Neural crest cell (in vitro differentiated cells): ENCODE measurements at places on chromosomes 4 and X. TPM values are rescaled to one million over a fixed set of nuclear protein-coding genes. Genes with fewer than 3 reads are reported as not detected.

The MID1 gene
- 47.1 and 48.1 TPM in 2 replicates for total RNA-seq

The MAPK10 gene
- total RNA-seq: 56.9 and 62.2 TPM in 2 replicates

The FSTL5 gene
- total RNA-seq: 6.3 and 7.4 TPM in 2 replicates

The BTC gene
- total RNA-seq: 0.14 TPM in 1 of 2 replicates, not detected in the other

The DRP2 gene
- total RNA-seq: 2.4 and 2.9 TPM in 2 replicates

The SPIN2B gene
- 15.5 and 16.4 TPM in 2 replicates for total RNA-seq

The PROM1 gene
- total RNA-seq: 60.8 and 65.3 TPM in 2 replicates

GRCh38 chr4:125833-126232 lies 1.5 kb downstream of the ZNF718 start:
- DNase-seq: no peak
- H3K4me3 ChIP-seq: peak overlapping the region; percentile 100
- peak overlapping the region; percentile 100 for H3K27ac ChIP-seq
- peaks cover 20% of the 10 kb centered on the region for H3K4me1 ChIP-seq
- peaks cover 11% of the 10 kb centered on the region for H3K27me3 ChIP-seq
- peaks cover 33% of the 10 kb centered on the region for H3K36me3 ChIP-seq

DNA sequence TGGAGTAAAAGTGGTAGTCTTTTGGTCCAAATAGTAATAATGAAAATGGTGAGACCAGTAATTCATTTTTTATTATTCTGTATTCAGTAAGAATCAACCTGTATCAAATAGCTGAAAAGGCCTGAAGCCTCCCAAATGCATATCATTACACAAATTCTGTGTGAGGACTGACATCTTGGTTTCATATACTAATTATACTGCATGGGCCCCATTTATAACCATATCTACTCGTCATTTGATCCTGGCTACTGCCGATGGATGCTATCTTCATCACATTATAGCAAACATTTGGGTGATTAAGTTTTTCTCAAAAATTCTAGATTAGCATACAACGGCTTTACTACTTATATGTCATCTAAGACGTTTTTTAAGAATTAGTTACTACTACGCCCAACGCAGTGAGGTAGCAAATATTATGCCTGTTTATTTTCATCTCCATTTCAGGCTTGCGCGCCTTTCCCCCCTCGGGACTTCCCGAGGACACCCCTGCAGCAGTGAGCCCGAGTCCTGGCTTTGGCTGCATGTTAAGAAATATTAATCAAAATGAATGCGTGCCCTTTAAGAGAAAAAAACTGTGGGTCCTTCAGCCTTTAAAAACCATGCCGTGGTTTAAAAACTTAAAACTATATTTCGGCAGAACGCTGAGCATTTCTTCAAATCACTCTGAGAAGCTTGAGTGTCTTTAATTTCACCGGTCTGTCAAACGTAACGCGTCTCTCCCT lies 814 bp upstream of the MMAA start:
- H3K27me3 ChIP-seq: peaks cover 3% of the 10 kb centered on the region
- no peak for DNase-seq
- peaks cover 9% of the 10 kb centered on the region for H3K36me3 ChIP-seq
- H3K4me3 ChIP-seq: peak overlapping the region; percentile 95

GRCh38 chr4:174672276-174672675 lies 150.0 kb upstream of the HPGD start:
- DNase-seq: no peak
- H3K36me3 ChIP-seq: no peaks in the 10 kb centered on the region
- H3K4me1 ChIP-seq: no peaks in the 10 kb centered on the region
- no peak overlapping the region for H3K4me3 ChIP-seq
- no peak overlapping the region for H3K27ac ChIP-seq

GRCh38 chr4:78603384-78603783 lies 51.8 kb downstream of the ANXA3 start:
- no peak for DNase-seq
- no peak overlapping the region for H3K4me3 ChIP-seq
- H3K36me3 ChIP-seq: no peaks in the 10 kb centered on the region
- H3K4me1 ChIP-seq: no peaks in the 10 kb centered on the region
- no peak overlapping the region for H3K27ac ChIP-seq

GRCh38 chrX:2652106-2652505 lies 39.0 kb upstream of the CD99 start:
- peaks cover 5% of the 10 kb centered on the region for H3K36me3 ChIP-seq
- H3K27ac ChIP-seq: no peak overlapping the region
- H3K4me1 ChIP-seq: peaks cover 4% of the 10 kb centered on the region
- no peak overlapping the region for H3K4me3 ChIP-seq

GRCh38 chr4:6298035-6298434 lies 28.4 kb downstream of the WFS1 start:
- no peak overlapping the region for H3K27ac ChIP-seq
- no peaks in the 10 kb centered on the region for H3K4me1 ChIP-seq
- no peak overlapping the region for H3K4me3 ChIP-seq
- H3K27me3 ChIP-seq: no peaks in the 10 kb centered on the region

GRCh38 chr4:168886351-168886750 lies 123.7 kb downstream of the CBR4 start:
- H3K36me3 ChIP-seq: peaks cover 20% of the 10 kb centered on the region
- no peak for DNase-seq
- no peak overlapping the region for H3K27ac ChIP-seq
- no peaks in the 10 kb centered on the region for H3K27me3 ChIP-seq
- peaks cover 17% of the 10 kb centered on the region for H3K4me1 ChIP-seq
- no peak overlapping the region for H3K4me3 ChIP-seq

GRCh38 chrX:46208225-46208854 lies 336.9 kb downstream of the ZNF674 start:
- no peak overlapping the region for H3K4me3 ChIP-seq
- H3K4me1 ChIP-seq: no peaks in the 10 kb centered on the region
- no peaks in the 10 kb centered on the region for H3K27me3 ChIP-seq
- DNase-seq: no peak
- H3K27ac ChIP-seq: no peak overlapping the region

- DNase-seq: peak; percentile 55
- H3K27me3 ChIP-seq: peaks cover 81% of the 10 kb centered on the region
- peaks cover 10% of the 10 kb centered on the region for H3K4me1 ChIP-seq
These were observed at the start of gene NPY2R for GRCh38 chr4:155208258-155209054. NPY2R (plus strand) TSS chr4:155208636; CDS start chr4:155213940, 5,304 bp downstream.

DNA sequence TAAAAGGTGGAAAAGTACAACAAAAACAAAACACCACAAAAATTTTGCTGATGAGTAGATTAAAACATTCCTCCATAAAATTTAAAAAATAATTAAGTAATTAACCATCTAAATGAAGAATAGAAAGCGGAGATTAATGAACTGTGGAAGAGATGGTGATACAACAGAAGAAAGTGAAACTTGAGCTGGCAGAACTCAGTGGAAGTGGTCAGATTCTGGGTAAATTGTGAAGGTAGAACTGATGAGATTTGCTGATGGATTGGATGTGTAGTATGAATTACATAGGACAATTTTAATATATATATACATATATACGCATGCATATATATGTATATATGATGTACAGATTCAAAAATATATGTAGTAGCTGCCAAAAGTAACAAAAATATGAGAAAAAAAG lies 73.9 kb downstream of the AMOT start:
- H3K4me3 ChIP-seq: no peak overlapping the region
- H3K4me1 ChIP-seq: no peaks in the 10 kb centered on the region
- H3K27me3 ChIP-seq: no peaks in the 10 kb centered on the region
- no peak for DNase-seq
- peaks cover 5% of the 10 kb centered on the region for H3K36me3 ChIP-seq

GRCh38 chr4:159743971-159744370 lies 641.1 kb downstream of the RAPGEF2 start:
- H3K4me3 ChIP-seq: no peak overlapping the region
- DNase-seq: no peak
- H3K36me3 ChIP-seq: no peaks in the 10 kb centered on the region
- no peak overlapping the region for H3K27ac ChIP-seq

- H3K4me3 ChIP-seq: no peak overlapping the region
- H3K36me3 ChIP-seq: no peaks in the 10 kb centered on the region
- H3K4me1 ChIP-seq: no peaks in the 10 kb centered on the region
- H3K27ac ChIP-seq: no peak overlapping the region
These were observed 381.7 kb downstream of the STPG2 start for GRCh38 chr4:97761445-97762114.

GRCh38 chrX:111759686-111760085 lies 78.7 kb downstream of the ALG13 start:
- peaks cover 28% of the 10 kb centered on the region for H3K36me3 ChIP-seq
- H3K27me3 ChIP-seq: no peaks in the 10 kb centered on the region
- no peaks in the 10 kb centered on the region for H3K4me1 ChIP-seq
- H3K27ac ChIP-seq: no peak overlapping the region

DNA sequence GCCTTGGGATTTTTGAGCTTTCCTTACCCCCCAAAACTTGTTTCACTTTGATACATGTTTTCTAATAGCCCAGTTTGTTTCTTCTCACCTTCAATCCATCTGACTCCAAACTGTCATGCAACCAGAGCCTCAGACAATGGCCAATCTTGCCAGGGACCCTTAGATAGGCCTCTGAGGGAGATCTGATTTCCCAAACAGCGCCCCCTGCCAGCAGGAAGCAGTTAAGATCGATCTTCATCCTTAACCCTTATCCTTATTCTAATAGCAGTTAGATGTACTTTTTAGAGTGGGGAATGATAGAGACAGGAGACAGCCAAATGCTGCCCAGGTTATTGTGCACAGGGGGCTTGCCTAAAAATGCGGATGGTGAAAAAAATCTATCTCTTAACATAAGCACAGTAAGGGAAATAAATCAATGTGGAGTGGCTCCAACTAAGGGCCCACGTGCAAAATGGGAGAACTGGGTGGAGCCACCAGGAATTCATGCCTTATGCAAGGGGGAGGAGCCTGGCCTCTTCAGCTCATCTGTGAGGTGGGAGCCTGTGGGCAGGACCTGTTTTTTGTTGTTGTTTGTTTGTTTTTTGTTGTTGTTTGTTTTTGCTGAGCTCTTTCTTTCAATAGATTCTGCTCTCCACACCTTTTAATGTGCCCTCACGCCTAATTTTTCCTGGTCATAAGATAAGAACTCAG lies 833.6 kb upstream of the AGA start:
- no peak for DNase-seq
- no peaks in the 10 kb centered on the region for H3K4me1 ChIP-seq
- H3K4me3 ChIP-seq: no peak overlapping the region
- no peak overlapping the region for H3K27ac ChIP-seq
- H3K36me3 ChIP-seq: no peaks in the 10 kb centered on the region

GRCh38 chrX:87846956-87847355 lies 329.4 kb downstream of the KLHL4 start:
- peaks cover 3% of the 10 kb centered on the region for H3K4me1 ChIP-seq
- no peak overlapping the region for H3K27ac ChIP-seq
- no peaks in the 10 kb centered on the region for H3K27me3 ChIP-seq
- DNase-seq: no peak

DNA sequence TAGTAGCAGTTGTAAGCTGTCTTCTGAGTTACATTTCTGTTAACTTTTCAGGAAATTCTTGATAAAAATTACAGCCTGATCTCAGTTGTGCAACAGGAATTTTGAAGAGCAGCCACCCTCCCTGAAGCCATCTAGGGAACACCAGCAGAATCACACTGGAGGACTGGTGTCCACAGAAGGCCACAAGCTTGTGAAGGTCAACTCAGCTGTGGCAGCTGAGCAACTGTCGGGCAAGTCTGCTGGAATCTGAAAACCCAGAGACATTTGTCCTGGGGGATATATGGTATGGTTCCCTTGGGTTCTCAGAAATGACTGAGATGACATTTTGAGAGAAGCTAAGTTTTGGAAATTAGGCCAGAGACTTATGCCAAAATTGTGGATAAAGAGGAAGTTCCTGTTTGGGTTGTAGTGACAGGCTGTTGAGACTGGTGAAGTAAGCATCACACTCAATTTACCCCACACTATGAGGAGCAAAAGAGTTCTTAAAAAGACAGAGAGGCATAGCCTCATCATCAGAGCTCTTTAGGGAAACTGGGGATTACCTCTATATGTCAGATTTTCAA lies 78.1 kb upstream of the TNIP3 start:
- no peak for DNase-seq
- H3K36me3 ChIP-seq: no peaks in the 10 kb centered on the region
- no peak overlapping the region for H3K4me3 ChIP-seq
- H3K4me1 ChIP-seq: no peaks in the 10 kb centered on the region
- H3K27ac ChIP-seq: no peak overlapping the region

DNA sequence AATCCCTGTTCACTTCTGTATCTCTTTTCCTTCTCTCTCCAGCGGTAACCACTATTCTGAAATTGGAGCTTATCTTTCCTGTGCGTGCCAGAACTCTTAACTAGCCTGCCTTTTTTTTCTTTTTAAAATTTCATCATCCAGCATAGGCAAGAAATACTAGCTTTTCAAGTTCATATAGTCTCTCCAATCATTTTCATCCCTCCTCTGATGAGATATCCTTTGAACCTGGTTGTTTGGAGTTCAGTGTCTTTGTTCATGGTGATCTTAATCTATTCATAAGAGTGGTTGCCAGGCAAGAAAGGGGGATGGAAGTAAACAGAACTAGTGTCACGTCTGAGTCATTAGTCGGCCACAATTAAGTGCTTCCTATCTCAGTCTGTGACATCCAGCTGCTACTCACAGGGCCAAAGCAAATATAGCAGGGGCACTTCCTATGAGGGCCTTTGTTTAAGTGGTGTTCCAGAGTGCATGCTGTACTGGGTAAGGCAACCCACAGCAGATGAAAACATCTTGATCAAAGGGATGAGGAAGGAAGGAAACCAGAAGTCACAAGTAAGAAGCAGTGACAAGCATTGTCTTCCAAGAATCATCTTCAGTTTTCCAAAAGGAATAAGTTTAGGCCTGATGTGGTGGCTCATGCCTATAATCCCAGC lies 56.4 kb upstream of the XIAP start:
- H3K36me3 ChIP-seq: no peaks in the 10 kb centered on the region
- H3K4me1 ChIP-seq: peaks cover 6% of the 10 kb centered on the region
- no peak overlapping the region for H3K27ac ChIP-seq
- H3K27me3 ChIP-seq: no peaks in the 10 kb centered on the region
